ENCODE measurements at places on chromosomes 13 and 19.

DNA sequence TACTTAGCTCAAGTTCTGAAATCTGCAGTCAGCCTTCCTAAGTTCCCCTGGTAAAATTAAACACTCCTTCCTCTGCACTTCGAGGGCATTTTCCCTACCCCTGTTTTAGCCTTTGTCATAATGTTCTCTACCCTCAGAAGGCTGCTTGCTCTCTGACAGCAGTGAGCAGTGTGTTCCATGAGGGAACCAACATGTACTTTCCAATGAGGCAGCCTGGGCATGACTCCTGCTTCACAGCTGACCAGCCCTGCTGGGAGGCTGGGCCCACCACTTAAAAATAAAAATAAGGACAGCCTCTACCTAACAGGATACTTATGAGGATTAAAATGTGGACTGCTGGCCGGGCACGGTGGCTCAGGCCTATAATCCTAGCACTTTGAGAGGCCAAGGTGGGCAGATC is 26.4 kb downstream of the RUBCNL start:
- no peak for DNase-seq

- no peak for DNase-seq
These were observed 70.2 kb upstream of the ZDHHC20 start for GRCh38 chr13:21529146-21529893.

DNA sequence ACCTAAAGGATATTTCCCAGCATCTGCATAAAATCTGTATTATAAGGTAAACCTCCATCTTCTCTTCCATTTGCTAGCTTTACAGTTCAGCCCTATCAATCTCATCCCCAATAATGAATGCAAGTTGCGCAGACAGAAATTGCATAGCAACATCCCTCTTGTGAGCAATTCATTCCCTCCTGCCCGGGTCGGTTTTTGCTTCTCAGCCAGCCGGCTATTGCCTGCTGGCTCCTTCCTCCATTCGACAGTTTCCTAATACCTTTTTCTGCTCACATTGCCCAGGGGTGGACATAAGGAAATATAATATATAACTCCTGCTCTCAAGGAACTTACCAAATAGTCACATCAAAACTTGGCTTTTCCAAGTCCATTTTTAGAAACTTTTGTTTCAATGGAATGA is 125.2 kb downstream of the FGF9 start:
- DNase-seq: no peak

DNA sequence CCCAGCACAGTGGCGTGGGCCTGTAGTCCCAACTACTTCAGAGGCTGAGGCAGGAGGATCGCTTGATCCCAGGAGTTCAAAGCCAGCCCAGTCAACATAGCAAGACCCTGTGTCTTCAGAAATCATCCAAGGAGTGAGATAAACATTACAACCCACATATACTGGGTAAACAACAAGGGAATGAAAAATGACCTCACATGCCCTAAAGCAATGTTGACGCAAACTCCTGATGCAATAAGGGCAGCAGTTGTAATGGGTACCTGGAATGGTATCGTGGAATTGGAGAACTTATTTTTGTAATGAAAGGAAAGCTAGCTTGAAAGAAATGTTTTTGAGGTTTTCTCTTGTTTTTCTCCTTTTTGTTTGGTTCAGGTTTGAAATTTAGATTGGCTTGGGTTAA is 24.5 kb upstream of the LGALS16 start:
- no peak for DNase-seq

DNA sequence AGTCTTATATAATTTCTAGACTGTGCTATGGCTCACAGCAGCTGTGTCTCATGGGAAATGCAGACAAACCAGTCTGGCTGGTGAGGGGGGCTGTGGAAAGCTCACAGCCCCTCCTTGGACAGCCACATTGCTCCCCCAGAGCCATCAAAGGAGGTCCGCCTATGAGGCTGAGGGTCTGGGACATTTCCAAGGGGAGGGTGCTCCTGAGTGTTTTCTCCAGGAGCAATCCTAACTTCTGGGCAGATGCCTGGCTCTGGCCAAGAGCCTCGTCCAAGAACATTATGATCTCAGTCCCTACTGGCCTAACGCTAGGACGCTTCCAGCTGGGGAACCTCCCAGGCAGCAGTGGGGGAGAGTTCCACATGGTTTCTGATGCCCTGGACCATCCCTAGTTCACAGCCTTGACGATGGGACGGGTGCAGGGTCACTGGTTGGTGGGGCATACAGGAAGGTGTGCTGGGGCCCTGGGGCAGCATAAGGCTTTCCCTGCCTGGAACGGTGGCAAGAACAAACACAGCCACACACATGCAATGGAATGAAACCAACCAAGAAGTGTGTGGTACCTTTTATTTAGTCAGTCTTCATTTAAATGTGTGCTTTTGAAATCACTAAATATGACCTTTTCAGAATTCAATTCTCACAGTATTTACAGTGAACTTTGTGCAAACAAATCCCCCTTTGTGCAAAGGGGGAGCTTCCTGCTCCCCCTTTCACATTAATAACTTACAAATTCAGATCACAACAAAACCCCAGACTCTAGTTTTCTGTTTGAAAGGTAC is 60.6 kb downstream of the CDADC1 start:
- DNase-seq: no peak

GRCh38 chr13:32940601-32941000 is 75.6 kb upstream of the KL start:
- DNase-seq: no peak

DNA sequence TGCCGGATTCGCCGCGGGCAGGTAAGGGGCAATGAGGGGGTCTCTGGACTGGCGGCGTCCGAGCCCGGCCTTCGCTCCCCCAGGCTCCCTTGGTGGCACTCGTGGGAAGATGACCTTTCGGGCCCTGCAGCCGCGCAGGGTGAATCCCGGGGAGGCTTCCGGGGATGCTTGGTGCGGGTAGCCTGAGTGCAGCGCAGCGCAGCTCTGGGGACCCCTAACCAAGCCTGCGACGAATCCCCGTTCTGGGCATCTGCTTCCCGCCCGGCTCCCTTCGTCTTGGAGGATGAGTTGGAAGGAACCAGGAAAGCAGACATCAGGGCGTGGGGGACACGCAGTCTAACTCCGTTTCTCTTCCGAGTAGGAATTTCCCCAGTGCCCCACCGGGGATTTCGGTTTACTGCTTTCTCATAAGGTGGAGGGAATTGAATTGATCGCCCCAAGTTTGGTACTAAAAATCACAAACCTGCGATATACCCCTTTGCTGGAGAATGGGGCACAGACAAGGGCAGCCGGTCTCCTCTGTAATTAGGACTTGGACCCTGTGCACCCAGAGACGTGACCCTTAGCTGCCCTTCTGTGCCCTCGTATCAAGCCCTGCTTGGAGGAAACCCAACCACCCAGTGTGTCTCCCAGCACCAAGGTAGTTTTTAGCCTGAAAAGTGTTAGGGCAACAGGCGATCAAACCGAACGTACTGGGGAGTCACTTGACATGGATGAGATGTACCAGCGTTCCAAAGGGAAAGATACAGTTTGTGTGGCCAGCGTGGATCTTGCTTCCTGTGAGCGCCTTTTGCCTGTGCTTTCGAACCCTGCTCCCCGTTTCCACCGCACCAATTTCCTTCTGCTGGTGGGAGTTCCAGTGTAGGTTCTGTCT is 1.0 kb downstream of the GPC5 start:
- no peak for DNase-seq

- DNase-seq: peak; percentile 78
These were observed 2.5 kb upstream of the EEF2 start for GRCh38 chr19:3987619-3988371.

All from stimulated activated CD8-positive, alpha-beta memory T cell treated with anti-CD3 and anti-CD28 coated beads, Interleukin-4, amount 100 ng/mL, for 4 hours (primary cell).